Lung (tissue), 17 donors: ENCODE measurements at places on chromosomes 11 and 22. TPM values are rescaled to one million over a fixed set of nuclear protein-coding genes. Genes with fewer than 3 reads are reported as not detected.
A peak's percentile ranks its signal among the peaks of the same experiment; 100 is the strongest.

DNA sequence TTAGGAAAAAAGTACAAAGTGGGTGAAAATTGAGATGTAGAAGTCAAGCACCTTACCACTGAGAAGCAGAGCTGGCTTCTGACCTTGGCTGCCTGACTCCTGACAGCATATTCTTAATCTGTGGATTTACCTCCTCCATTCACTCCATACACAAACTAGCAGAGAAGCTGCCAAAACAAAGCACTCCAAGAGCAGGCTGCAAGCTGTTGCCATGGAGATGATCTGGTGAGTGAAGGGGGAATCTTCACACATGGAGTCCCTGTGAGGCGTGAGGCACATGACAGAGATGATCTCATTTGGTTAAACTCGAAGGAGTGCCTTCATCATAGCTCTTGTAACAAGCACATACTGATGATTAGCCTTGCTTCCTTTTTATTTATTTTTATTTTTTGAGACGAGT lies 16.1 kb downstream of the COMMD9 start:
- no peak for DNase-seq

DNA sequence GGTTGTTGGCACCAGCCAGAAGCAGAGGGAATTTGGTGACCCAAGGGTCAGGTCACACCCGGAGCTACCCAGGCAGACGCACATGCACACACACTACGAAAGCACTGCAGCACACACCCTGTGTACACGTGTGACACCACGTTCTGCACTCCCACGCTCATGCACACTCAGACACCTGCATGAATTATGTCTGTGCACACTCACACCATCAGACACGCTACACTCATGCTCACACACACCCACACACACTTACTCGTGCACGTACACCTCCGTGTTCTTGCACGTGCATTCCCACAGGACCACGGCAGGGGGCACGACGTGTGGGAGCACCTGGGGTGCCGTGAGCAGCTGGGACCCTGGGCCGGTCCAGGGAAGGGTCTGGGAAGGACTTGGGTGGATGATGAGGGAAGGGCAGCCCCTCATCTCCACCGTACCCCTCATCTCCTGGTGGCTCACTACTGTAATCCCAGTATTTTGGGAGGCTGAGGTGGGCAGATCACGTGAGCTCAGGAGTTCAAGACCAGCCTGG lies 20.8 kb upstream of the GAL start:
- DNase-seq = no peak

- DNase-seq = no peak
Observed at GRCh38 chr11:65709661-65710060, 2.4 kb upstream of the KAT5 start.

DNA sequence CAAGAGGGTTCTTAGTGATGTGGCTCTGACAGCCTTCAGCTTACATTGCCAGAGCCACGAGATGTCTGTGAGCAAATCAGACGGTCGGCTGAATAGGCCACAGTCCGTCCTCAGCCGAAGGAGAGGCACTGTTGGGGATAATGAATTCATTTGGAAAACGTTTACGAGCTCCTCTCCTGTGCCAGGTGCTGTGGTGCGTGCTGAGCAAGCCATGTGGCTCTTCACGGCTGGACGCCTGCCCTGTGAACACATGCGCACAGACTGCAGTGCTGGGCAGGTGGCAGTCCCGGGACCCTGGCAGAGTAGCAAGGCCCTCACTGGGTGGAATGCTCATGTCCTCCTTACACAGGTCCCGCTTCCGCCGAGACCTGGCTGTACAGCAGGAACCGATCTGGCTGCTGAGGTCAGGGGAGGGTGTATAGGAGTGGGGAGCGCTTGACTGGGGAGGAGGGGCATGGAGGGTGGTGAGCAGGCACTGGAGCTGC lies 6.8 kb downstream of the TBC1D22A start:
- DNase-seq = no peak

DNA sequence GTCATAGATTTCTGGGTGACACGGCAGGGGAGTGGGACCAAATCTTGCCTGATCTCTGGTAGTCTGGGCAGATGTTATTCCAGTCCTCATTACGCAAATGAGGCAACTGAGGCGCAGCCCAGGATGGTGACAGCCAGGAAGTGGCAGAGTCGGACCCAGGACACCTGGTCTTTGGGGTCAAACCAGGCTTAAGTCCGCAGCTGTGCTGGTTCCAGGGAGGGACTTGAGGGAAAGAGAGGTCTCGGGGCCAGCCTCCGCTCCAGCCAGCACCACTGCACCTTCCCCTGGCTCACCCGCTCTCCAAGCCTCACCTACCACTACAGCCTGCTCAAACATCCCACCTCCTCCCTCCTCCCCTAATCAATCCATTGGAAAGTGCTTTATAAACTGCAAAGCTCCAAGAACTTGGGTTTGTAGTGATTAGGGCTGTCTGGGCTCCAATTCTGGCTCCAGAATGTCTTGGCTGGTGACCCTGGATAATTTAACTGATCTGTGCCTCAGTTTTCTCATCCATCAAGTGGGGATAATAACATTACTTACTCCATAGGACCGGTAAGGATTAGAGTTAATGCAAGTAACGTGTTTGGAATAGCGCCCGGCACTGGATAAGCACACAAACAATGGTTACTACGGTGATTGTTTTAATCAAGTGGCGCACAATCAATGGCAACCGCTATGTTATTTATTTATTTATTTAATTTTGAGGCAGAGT lies 526 bp upstream of the PNPLA5 start:
- no peak for DNase-seq

DNA sequence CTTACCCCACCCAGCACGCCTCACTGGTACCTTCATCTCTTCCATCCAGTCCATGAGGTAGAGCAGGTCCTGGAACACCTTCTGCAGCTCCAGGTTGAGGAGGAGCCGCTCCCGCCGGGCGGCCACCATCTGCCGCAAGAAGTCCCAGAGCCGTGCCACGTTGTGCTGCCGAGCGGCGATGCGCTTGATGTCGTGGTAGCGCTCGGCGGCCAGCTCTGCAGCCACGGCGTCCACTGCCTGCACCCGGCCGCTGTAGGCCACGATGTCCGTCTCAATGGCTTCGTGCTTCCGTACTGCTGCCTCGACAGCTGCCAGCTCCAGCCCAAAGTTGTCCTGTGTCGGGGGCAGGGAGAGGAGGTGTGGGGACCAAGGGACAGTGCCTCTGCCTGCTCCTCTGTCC lies 21.5 kb downstream of the SPTBN2 start:
- no peak for DNase-seq

GRCh38 chr22:49380828-49381114 lies 446.9 kb downstream of the BRD1 start:
- DNase-seq = no peak

DNA sequence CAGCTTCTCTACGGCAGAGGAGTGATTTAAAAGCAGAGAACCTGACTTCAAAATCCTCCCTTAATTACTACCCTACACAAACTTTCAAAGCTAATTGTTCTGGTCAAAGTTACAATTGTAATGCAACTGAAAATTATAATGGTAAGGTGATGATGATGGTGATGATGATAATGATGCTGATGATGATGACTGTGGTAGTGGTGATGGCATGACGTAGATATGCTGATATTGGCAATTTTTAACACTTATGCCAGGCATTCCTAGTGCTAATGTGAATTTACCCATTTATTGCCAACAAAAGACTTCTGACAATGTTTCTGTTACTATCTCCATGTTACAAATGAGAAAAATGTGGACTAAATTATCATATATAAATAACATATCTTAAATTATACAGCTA lies 1831.1 kb downstream of the LRRC4C start:
- DNase-seq = no peak

DNA sequence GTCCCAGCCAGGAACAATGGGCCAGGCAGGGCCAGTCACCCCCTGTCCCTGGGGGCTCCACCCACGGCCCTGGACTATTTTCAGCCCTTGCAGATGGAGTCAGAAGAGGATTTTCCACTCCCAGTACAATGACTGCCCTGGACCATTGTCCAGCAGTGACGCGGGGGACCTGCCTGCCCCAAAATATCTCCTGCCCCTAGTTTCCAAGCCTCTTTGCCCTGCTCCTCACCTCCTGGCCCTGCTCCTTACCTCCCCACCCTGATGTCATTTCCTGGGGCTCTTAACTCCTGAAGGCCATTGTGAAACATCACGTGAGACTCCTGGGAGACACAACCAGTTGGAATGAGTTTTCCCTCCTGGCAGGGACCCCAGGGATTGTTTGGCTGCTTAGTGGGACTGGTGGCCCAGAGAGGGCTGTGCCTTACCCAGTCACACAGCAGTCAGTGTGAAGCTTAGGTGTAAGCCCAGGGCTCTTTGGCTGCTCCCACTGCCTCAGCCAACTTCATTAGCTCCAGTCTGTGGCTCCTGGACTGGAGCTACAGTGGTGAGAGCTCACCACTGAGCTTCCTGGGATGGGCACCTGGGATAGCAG lies 22.2 kb downstream of the P2RY2 start:
- DNase-seq = peak; percentile 12

DNA sequence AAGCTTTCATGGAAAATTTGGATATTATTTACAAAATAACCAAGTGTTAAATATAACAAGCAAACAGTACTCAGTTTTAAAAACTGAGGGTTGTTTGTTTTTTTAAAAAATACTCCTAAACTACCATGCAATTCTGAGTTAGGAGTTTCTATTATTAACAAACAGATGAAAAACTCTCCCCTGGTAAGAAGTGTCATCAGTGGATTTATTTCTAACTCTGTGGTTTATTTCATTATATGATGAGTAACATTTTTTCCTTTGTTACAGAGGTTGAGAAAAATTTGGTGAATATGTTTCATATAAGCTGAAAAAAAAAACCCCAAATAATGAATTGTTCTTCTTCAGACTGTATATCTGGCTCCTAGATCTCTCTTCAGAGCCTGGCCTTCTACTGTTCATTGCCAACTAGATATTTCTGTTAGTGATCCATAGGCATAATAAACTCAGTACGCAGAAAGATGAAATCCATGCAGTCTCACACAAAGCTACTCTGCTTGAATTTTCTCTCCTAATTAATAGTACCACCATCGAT lies 29.4 kb upstream of the PDE3B start:
- no peak for DNase-seq

- DNase-seq = no peak
Observed at GRCh38 chr11:122963961-122964360, 17.7 kb downstream of the BSX start.

DNA sequence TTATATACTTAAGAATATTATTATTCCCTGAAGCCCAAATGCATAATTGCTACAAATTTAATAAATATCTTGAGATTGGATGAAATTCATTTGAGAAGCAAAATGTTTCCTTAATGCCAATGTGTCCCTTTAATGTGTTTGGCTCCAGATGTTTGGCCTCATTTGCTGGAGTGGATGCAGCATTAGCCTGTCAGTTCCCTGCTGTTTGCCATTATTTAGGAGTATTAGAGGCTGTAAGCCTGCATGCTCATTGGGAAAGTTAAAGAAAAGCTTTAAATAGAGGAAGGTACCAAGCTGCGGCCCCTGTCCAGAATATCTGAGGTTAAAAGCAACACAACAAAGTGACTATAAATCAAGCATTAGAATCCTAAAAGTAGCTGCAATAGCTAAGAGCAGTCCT lies 54.8 kb upstream of the PITPNB start:
- peak; percentile 86 for DNase-seq

- no peak for DNase-seq
Observed at GRCh38 chr11:25520459-25520858, 811.5 kb upstream of the ANO3 start.

- no peak for DNase-seq
Observed at GRCh38 chr11:112579282-112579681, 318.6 kb upstream of the PLET1 start.

DNA sequence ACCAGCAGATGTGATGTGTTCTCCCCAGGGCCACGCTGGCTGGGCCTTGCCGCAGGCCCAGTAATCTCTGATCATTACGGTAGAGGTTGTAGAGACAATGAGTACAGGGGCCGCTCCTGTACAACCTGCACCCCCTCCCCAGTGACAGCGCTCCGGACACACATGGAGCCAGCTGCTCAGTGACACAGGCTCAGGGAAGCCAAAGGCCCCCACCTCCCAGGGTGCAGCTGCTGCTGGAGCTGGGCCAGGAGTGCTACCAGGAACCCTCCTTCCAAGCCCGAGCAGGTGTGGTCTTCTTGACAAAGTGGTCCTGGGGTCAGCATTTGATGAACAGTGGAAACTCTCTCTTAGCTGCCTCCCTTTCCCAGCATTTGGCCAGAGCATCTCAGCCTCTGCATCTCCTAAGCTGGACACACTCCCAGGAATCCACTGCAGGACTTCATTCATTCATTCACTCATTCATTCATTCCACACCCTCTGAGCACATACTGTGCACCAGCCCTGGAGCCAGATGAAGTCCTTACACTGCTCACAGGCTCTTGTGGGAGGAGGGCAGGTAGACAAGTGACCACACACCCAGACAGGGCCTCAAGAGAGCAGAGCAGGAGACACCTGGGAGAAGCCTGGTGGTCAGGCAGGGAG lies 49.6 kb upstream of the MPEG1 start:
- no peak for DNase-seq

Gene SLC29A2
- 13.1 TPM for polyA plus RNA-seq

Gene MED15
- polyA plus RNA-seq = 57.8 TPM

Gene TMPRSS4
- 8.7 TPM for polyA plus RNA-seq

Gene LRRC74B
- polyA plus RNA-seq = 1.9 TPM

Gene CCDC188
- polyA plus RNA-seq = 0.63 TPM

Gene KDM2A
- 44.6 TPM for polyA plus RNA-seq

Gene KIAA1671
- 7.6 TPM for polyA plus RNA-seq

Gene NNMT
- 523 TPM for polyA plus RNA-seq

Gene MAPK8IP2
- 1.1 TPM for polyA plus RNA-seq

Gene ASCL2
- 0.94 TPM for polyA plus RNA-seq

Gene OR51Q1
- not detected for polyA plus RNA-seq

Gene CTSC
- 137 TPM for polyA plus RNA-seq
